ENCODE measurements at places on chromosomes 7 and 10.

DNA sequence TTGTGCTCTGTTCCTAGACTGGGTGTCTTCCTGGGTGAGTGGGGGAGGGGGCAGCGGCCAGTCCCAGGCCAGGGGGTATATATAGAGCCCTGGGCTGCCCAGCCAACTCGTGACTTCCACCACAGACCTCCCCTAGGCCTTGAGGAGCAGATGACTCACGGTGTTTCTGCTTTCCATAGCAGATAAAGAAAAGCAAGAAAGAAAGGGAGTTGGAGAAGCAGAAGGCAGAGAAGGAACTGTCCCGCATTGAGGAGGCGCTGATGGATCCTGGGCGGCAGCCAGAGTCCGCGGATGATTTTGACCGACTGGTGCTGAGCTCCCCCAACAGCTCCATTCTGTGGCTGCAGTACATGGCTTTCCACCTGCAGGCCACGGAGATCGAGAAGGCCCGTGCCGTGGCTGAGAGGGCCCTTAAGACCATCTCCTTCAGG lies 10.1 kb downstream of the CALHM2 start:
- no peak for DNase-seq

DNA sequence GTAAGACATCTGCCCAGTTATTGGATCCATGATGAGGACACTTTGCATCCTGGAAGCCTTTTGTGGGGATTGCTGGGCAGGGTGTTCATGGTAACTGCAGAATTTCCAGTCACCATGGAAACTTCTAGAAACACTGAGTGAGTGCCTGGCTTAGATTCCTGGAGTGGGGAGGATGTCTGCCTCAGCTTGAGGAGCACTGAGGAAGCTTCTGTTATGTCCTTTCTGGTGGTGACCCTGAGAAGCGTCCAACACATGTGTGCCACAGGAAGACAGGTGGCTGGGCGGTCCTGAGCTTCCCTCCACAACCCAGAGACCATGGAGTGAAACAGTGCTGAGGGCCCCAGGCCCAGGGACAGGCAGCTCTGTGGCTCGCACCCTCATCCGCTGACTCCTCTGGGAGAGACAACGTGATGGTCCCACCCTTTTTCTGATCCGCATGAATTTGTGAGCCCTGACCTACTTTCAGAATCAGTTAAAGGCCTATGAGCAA lies 191.8 kb upstream of the CXCL12 start:
- no peak for DNase-seq

DNA sequence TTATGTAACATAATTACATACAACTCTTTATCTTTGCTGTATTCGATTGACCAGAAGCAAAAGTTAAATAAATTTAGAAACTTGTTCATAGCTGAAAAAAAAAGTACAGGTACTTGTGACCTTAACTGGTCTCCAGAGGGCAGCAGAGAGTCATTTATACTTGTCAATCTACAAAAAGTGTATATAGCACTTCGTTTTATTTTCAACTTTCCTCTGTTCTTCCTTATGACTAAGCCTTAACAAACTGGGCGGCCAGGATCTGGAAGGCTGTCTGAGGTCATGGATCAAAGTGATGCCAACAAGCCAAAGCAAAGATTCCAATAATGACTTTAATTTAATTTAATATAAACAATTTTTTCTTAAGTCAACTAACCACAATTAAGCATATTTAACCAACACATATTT lies 29.8 kb downstream of the C10orf67 start:
- peak; percentile 8 for DNase-seq

DNA sequence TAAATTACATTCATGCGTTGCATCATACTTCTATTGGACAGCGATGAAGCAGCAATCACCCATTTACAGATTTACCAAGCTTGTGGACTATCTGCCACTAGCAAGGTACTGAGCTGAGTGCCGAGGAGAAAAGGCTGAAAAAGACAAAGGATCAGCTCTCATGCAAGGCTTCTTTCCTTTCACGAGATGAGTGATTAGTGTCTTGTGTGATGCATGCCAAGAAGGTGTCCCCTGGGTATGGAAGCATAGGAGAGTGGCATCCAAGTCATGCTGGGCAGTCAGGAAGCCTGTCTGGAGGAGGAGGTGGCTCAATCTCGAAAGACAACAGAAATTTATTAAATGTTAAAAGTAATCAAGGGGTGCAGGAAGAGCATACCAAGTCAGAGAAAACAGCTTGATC lies 40.9 kb downstream of the ACSM6 start:
- no peak for DNase-seq

DNA sequence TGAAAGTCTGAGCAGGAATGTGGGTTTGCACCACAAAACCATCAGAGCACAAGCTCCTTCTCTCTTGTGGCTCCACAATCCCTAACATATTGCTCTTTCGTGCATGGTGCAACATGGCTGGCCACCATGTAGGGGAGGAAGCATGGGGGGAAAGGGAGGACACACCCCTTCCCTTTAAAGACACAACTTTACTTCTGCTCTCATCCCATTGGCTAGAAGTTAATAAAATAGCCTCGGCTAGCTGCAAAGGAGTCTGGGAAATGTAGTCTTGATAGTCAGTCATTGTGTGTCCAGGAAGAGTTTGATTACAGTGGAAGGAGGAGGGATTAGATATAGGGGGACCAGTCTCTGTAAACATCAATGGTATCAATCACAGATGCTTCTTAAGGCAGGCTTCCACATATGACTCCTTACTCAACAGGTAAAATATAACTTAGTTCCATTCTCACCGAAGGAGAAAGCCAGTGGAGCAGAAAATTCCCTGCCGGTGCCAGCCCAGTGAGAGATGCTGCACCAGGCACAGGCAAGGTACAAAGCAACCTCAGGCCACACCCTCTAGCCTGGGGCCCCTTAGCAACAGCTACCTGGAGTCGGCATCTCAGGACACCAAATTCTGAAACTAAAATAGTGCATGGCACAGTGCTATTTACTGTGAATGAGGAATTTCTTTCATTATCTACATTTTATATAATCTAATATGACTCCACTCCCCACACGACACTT lies 124.7 kb upstream of the CTBP2 start:
- DNase-seq = peak; percentile 15

DNA sequence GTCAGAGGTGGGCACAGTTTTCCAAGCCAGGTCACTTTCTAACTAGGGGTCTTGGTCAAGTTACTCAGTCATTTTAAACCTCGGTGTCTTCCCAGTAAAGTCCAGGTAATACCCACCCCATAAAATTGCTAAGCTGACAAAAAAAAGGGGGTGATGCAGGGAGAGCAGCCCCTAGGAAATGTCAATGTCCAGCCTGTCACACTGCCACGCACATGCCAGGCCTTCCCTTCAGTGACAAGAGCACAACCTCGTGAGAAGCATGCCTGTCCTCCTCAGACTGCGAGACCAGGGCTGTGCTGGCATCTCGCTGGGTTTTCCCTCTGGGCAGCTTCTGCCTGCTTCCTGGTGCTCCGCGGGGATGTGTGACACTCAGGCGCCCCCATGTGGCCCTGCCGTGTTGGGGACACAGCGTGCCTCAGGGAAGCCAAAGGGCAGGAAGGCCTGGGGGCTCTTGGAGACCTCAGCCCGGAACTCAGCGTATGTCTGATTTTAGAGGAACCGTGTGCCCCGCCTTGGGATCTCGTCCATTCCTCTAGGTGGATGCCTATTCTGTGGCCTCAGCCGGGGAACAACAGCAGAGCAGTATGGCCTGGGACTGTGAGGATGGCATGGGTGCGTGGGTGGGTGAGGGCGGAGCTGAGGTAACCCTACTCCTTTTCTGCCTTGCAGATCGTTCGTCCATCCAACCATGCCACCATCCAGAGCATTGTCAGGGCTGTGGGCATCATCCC lies 10.2 kb upstream of the GDF2 start:
- peak; percentile 43 for DNase-seq

- no peak for DNase-seq
Observed at GRCh38 chr10:1595726-1596125, 141.6 kb downstream of the ADARB2 start.

GRCh38 chr7:25790963-25791362 lies 361.0 kb upstream of the NFE2L3 start:
- DNase-seq = no peak

DNA sequence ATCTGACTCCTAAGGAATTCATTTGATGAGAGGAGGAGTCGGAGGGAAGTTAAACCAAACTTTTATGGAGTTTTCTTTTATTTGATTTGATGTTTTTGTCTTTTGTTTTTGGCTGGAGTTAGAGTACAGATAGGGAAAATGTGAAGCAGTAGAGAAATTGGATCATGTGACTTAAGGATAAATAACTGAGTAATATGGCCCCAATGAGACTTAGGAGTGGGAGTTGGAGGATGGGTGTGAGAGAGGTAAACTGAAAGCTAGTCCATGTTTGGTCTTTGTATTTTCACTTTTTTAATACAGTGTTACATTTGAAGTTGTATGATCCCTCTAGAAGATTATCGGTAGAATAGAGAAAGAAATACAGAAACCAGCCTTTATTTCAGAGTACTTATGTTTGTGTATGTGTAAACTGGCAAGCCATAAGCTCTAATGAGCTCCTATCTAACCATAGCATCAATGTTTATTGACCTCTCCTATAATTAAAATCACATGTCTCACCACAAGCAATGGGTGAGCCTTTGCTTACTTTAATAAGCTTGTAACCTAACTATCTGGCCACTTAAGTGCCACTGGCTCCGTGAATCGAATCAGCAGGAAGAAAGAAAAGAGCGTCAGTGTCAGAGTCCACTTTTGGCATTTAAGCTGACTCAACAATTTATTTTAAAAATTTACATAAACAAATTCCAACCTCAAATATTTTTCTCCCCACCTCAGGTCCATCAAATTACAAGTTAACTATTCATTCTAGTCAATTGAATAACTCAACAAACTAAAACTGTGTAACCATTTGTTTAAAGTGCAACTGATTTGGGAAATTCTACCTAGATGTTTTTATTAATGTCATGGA lies 113.8 kb downstream of the EPDR1 start:
- no peak for DNase-seq

GRCh38 chr10:61115897-61116296 lies 171.9 kb upstream of the RHOBTB1 start:
- DNase-seq = no peak

DNA sequence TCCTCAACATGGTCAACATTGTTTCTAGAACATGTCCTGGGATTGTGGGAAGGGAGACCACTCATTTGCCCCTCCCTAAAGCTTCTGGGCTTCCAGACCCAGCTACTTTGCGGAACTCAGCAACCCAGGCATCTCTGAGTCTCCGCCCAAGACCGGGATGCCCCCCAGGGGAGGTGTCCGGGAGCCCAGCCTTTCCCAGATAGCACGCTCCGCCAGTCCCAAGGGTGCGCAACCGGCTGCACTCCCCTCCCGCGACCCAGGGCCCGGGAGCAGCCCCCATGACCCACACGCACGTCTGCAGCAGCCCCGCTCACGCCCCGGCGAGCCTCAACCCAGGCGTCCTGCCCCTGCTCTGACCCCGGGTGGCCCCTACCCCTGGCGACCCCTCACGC lies at the start of gene EPO:
Gene EPO, plus strand, starts transcription at position 190 of the 392 bp plus-strand sequence. CDS start 513 bp downstream, outside the sequence.
- DNase-seq = no peak

DNA sequence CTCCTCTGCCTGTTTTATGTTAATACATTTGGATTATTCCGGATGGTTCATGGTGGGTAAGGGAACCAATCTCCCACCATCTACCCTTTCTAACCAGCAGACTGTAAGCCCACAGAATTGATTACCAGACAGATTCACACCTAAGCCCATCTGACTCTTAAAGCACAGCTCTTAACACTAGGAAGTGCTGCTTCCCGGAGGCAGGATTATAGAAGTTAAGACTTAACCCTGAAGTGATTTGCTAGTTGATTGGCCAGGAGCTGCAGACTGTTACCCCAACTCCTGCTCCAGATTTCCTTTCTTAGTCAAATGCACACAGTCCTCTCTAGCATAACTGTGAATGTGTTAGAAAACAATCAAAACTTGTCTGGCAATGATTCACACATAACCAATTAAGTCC lies 221.7 kb downstream of the CDK14 start:
- no peak for DNase-seq

DNA sequence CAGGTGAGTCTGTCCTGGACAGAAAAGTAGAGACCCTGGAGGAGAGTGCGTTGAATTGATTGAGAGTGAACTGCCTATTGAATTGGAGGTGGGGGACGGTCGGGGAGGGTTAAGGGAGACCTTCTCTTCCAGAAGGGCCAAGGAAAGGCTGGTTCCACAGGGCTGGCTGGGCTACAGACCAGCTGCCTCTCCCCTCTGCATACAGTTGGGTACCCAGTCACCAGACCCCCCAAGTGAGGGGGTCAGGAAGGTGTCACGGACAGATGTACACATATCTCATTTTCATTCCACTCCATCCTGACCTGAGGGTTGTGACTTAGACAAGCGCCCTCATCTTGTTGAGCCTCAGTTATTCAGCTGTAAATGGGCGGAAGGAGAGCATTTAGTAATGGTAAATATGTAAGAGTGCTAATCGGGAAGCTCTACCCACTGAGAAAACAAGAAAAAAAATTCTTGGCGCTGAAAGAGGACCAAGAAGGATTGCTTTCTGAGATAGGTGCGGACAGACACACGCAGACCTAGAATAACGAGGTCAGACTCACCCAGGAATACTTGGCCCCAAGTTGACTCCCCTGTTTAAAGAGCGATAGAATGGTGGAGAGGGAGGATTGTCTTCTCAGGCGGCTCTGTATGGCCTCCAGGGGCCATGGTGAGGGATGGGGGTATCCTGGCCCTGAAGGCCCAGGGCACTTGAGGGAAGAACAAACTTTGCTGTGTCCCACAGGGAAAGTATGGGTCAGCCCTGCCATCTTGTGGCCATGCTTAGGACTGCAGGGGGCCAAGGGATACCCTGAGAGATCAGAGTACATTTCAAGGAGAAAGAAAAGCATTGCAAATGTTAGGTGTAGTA lies 7.2 kb upstream of the MBL2 start:
- no peak for DNase-seq

DNA sequence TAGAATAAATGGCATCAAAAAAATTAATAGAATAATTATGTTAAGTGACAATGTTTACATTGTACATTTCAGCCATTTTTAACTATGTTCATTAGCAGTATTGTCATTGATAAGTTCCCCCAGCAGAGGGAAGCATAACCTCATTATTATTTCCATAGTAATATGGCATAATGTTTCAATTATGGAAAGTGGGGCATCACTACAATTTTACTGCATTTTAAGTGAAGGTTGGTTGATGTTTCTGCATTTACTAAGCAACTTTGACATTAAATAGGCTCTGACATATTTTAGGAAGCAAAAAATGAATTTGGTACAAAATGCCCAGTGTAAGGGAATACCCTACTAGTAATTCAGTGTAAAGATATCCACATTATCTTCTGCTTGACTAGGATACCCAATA lies 218.3 kb downstream of the SEMA3A start:
- DNase-seq = no peak

Data from CMK (cell line).